ENCODE measurements at places on chromosomes 5 and 9.

- no peak for DNase-seq
These were observed 819 bp downstream of the ADRA1B start for GRCh38 chr5:159916841-159917761.

DNA sequence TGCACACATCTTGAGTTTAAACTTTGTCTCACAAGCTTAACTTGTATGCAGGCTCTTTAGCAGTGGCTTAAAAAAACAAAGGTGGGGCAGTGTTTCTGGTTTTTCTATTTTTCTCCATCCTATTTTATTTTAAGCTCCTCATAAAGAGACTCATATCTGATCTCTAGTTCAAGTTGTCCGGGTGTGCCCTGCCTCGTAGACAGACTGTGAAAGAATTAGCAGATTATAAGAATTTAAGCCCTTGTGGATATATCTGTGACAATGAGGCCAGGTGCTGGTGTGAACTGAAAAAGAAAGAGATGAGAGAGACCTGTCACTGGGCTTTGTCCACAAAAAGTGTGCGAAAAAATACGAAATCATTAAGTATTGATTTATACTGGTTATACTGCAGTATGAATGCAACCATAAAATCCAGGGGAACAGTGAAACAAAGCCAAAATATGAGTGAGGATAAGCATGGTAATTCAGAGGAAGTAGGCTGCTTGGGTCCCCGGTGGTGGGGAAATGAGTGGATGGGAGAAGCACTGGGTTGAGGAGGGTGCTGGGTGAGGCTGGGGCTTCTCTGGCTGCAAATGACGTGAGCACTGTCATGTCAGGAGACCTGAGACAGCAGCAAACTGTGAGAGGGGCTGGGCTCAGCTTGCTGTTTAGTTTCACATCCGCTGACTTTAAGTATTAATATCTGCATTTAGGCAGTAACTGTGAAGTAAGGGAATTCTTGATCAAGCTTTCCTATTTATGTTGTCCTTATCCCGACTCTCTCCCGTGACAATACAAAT lies 179.7 kb upstream of the ANKRD55 start:
- DNase-seq = no peak

GRCh38 chr5:77301447-77301883 lies 91.0 kb downstream of the PDE8B start:
- DNase-seq = no peak

DNA sequence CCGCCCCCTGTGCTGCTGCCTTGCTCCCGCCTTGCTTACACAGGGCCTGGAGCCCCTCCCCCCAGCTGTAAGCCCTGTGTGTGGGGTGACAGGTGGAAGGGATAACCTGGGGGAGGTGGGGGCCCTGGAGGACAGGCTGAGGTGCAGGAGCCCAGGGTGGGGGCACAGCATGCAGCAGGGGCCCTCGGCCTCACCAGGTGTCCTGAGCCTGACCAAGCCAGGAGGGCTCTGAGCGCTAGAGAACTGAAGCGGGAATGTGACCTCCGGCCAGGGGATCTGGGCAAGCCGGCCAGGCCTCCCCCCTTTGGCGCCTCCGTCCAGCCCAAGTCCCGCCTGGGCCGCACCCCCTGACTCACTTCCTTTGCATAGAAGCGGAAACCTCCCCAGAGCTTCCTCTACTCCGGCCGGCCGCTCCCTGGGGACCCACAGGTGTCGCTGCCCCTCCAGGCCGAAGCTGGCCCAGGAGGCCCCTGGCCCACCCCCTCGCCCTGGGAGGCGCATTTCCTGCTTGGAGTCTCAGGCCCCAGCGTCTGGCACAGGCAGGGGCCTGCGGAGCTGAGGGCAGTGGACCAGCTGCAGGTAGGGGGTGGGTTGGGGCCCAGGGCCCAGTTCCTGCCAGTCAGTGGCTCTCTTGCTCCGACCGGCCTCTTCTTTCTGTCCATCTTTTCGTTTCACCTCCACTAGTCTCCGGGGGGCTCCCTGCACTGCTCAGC lies at the start of gene TOR4A:
TOR4A (plus strand) TSS at position 398 of the 713 bp plus-strand sequence. CDS start 964 bp downstream, outside the sequence.
- no peak for DNase-seq

DNA sequence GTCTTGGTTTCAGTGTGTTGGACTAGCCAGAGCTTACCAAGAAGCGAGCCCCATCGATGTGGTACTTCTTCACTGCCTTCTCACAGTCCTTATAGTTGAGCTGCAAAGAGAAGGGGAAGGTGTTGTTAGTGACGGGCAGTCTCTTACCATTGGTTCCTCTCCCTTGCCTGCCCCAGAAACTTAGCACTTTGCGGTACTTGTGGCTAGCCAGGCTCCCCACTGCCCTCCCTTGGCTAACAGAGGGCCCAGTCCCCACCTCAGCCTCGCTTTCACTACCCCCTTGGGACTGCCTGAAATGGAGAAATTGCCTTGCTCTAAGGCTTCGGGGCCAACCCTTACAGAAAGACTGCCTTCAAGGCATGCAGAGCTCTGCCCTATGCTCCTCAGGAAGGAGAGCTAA lies 4.3 kb downstream of the LCP2 start:
- DNase-seq = no peak

- no peak for DNase-seq
These were observed 12.1 kb downstream of the UBAP2 start for GRCh38 chr9:34036625-34037024.

DNA sequence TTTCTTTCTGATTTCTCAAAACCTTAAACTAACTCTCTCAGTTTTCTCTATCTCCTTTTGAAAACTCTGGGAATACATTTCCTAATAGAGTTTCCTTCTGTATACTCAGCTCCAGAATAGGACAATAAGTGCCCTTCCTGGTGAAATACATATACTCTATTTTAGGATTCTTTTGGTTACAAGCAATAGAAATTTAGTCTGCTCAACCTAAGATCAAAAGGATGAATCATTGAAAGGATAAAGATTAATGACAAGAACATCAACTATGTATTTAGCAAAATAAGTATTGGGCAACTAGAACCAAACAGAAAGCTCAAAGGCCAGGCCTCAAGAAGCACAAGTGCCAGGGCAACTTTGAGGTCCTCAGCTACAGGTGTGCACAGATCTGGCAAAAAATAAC lies 127.1 kb downstream of the ADAMTSL1 start:
- DNase-seq = no peak

GRCh38 chr9:93099551-93100275 lies 3.7 kb downstream of the CARD19 start:
- no peak for DNase-seq

DNA sequence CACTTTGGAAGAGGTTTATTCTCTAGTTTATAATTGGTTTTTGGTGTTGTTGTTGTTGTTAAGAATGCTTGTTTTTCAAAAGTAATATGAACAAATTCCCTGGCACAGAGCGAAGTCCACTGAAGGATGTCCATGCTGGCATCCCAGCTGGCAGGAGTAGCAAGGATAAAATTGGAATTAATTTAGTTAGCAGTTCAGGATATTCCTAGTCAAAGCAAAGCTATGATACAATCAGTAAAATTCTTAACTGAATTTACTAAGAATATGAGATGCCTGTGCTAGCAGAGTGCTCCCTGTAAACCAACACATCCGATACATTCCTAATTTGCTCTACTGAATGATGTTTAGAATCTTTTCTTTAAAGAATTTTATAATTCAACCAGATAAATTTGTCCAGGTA lies 161.4 kb downstream of the FANCC start:
- no peak for DNase-seq

GRCh38 chr5:124736082-124736804 lies 10.2 kb downstream of the ZNF608 start:
- DNase-seq = no peak

- no peak for DNase-seq
These were observed 99.1 kb downstream of the COL23A1 start for GRCh38 chr5:178490935-178491652.

- DNase-seq = no peak
These were observed 59.7 kb downstream of the ELL2 start for GRCh38 chr5:95901676-95902627.

DNA sequence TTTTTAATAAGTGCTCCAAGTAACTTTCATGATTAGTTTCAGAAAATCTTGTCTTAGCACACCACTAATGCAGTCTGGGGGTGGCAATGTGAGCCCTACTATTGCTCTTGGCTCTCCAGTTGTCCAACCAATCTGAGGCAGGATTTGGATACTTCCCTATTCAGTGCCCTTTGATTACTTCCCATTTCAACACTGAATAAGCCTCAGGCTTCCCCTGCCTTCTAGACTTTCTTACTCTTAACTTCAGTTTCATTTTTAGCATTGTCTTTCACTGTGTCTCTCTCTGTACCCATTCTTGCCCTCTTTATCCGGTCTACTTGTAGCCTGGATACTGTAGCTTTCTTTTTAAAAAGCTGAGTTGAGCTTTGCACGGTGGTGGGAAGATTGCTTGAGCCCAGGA lies 186.1 kb downstream of the C9orf152 start:
- DNase-seq = no peak

DNA sequence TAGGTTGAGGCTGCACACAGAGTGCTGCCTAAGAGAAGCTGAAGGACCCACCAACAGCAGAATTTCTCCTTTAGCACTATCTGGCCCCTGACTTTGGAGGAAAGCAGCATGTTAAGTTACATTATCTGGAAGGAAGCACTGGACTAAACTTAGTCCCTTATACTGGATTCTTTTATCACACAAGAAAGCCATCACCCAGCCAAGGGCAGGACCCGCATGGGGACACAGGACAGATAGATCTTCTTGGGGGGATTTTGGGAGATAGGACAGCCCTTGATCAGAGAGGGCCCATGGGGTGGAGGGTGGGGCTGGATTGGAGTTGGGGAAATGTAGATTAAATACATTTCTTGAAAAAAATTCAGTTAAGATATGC lies 14.4 kb downstream of the ANKRD33B start:
- DNase-seq = no peak

Measured in NCI-H2081 treated with DMSO at 0.1 percent for 48 hours (cell line).